ENCODE measurements at places on chromosomes 3 and 15.

GRCh38 chr15:90367576-90367975, 15.5 kb downstream of the ZNF774 start:
- no peak for DNase-seq

DNA sequence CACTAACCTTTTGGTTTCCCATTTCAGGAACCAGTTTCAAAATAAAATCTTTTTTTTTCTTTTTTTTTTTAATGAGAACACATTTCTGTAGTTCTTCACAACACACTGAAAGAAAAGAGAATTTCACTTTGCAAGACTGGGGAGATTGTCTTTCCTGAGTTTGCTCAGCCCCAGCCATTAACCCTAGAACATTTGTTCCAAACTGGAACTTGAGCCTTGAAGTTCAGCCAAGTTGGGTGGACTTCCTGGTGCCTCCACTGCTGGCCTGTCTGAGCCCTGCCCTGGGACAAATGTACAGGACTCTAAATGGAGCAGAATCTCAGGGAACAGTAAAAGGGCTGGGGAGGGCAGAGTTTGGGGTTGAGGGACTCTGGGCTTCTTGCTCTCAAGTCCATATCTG, 196.4 kb upstream of the LPP start:
- no peak for DNase-seq

DNA sequence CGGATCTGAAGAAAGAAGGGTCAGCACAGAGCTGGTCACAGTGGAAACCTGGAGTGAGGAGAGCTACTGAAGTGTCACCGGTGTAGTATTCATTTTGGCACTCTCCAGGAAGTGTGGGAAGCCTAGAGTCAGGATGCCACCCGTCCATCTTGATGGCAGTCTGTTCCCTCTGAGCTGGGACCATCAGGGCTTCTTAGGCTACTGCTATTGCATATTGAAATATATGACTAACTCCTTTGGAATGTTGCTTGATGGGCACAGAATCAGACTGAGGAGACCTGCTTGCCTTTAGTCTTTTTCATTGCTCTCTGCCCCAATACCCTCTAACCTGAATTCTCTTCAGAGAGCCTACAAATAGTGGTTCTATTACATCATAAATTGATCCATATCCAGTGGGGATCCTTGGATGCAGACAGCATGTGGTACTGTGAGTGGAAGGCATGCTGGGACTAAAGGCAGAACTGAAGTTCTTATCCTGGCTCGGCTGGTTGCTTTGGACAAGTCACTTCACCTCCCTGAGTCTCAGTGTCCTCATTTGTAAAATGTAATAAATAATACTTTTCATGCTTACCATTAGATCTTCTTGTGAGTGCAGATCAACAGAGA, 143.5 kb downstream of the PDE8A start:
- DNase-seq = no peak

- DNase-seq = no peak
These were observed 51.8 kb downstream of the CYP11A1 start for GRCh38 chr15:74315626-74316025.

GRCh38 chr3:36707623-36708409, 56.5 kb downstream of the DCLK3 start:
- DNase-seq = no peak

- no peak for DNase-seq
These were observed 44.1 kb upstream of the UMPS start for GRCh38 chr3:124686028-124686670.

DNA sequence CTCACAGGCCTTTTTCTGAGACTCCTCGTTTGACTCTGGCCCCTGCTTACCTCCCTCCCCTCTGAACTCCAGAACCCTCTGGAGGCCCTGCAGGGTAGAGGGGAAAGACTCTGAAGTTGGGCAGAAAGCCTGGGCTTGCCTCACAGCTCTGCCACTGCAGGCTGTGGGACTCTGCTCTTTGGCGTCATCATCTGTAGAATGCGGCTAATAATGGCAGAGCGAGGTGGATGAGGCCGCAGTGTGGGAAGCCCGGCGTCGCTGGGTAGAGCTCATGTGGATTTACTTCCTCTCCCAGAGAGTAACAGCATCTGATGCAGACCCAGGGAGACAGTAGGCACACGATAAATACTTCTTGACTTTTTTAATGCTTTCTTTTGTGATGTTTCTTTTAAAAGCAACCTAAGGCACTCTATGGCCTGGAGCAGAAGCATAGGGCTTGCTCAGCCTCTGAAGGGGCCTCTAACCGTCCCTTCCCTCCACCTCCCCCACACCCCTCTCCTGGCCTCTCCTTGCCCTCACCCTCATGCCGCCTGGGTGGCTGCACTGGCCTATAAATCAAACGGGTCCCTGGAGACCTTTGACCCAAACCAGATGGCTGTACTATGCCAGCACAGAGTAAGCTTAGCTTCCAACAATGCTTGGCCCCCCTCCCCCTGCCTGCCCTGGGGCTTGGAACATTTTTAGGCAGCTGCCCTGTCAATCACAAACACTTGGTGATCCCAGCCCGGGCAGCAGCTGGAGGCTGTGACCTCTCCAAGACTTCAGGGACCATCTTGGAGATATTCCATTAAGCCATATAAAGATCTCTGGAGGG, 32.9 kb downstream of the SPSB4 start:
- DNase-seq = no peak

DNA sequence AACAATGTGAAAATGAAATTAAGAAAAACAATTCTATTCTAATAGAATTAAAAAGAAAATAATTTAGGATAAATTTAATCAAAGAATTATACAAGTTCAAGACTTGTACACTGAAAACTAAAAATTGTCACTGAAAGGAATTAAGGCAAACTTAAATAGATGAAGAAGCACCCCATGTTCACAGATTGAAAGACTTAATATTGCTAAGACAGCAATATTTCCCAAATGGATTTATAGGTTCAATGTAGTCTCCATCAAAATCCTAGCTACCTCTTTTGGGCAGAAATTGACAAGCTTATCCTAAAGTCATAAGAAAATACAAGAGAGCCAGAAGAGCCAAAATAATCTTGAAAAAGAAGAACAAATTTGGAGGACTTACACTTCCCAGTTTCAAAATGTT, 53.5 kb upstream of the UBE3A start:
- DNase-seq = no peak

DNA sequence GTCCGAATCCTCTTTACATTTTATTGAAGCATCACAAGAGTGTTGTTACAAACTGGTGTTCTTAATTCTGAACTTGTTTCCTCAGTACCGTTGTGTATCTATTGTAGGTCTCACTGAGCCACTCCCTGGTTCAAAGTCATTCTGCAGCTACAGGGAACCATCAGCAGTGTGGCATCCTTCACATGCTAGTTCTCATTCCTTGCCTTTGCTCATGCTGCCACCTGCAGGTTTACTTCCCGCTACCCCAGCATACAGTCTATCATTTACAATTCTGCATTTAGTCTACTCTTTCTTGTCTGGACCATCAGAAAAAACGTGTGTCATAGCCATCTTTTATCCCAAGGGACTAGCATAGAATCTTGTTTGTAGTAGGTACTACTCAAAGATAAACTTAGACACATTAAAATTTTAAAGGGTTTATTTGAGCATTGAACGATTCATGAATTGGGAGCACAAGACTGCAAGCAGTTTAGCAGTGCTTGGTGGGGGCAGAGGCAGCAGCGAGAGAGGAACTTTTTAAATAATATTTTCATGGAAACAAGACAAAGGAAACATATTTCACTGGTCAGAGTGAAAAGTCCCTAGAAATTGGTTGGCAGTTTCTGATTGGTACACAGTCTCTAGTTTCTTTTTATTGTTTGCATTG, 402.1 kb downstream of the CADM2 start:
- DNase-seq = no peak

- DNase-seq = no peak
These were observed 116.6 kb downstream of the SLCO3A1 start for GRCh38 chr15:91970142-91970541.

Data from AG09309 (cell line).